ENCODE measurements at places on chromosomes 16 and 17.

DNA sequence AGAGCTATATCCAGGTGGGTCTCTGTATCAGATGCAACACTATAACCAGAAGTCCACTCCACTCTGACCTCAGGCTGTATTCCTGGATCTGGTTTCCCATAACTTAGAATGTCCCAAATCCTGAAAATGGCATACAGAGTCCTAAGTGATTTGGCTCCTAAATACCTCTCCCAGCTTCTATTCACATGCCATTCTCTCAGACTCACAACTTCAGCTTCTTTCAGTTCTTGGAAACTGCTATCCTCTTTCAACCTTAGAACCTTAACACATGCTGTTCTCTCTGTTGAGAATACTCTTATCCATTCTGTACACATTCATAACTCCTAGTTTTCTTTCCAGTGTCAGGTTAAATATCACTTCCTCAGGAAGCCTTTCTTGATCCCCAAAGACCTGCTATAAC lies 132.0 kb downstream of the BRIP1 start:
- no peak for DNase-seq

GRCh38 chr17:82623707-82624106 lies 24.5 kb downstream of the WDR45B start:
- DNase-seq, result no peak

DNA sequence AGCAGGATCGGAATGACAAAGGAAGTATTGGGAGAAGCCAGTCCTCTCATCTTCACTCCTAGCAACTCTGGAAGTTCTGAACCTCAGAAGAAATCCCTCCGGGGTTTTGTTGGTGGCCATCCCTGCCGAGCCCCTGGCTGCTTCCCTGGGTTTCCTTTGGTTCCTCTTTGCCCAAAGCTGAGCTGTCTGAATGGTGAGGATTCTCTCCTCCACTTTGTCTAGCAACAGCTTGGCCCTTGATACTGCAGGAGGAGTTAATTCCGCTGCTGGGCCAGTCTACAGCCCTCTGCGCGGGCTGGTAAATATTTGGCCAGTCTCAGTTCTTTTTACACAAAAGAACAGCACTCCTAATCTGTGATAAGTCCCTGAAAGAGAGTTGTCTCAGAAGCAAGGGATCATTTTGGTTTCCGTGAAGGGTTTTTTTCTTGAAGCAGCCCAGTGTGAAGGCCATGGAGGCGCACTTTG lies 170.9 kb downstream of the RAB11FIP4 start:
- DNase-seq, result no peak

- DNase-seq, result no peak
These were observed 7.5 kb downstream of the IL4R start for GRCh38 chr16:27321013-27321915.

- no peak for DNase-seq
These were observed 27.3 kb downstream of the C17orf75 start for GRCh38 chr17:32314636-32315035.

GRCh38 chr16:68286153-68287074 lies 22.1 kb downstream of the SLC7A6 start:
- peak; percentile 63 for DNase-seq
